ENCODE measurements at places on chromosomes 3 and 15.

GRCh38 chr15:92877416-92877815 is 22.7 kb upstream of the CHD2 start:
- DNase-seq = no peak

DNA sequence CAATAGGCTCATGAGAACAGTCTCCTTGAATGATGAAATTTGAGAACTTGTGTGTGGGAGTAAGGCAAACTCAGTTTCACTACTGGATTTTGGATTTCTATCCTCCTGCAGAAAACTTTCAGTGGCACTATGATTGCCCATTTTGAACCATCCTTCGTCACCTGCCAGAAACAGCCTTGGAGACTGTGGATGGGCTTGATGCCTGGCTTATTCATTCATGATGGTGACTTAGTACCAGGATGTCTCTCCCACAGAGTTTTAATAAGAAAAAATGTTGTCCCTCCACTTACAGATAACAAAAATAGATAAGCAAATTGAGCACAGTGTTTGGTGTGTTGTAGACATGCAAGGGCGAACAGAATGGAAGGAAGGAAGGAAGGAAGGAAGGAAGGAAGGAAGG is 53.5 kb upstream of the CPNE4 start:
- no peak for DNase-seq

GRCh38 chr15:87631775-87632174 is 624.8 kb downstream of the NTRK3 start:
- no peak for DNase-seq

DNA sequence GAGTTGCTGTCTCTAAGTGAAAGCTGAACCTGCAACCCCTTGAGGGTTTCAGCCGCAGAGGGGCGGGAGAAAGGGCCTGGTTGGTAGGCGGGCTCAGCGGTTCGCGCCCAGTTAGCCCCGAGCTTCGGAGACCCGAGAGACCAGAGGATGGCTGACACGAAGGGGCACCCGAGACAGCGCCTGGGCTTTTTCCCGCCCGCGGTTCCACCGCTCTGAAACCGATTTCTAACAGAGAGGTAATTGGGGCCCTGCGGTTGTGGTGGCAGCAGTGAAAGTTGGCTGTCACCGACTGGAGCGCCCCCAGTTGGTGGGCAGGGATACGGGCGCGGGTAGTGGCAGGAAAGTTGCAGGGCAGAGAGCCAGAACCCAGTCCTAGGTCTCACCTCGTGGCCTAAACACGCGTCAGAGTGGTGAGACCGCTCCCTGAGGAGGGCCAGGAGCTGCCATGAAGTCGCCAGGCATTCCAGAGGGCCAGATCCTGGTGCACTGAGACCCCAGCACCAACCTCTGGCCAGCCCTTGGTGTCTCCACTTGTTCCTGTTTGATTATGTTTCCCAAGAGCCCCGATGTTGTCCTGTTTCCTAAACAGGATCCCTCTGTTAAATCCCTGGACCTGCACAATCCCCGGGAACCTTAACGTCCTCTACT is 625 bp upstream of the ELL3 start:
- no peak for DNase-seq

DNA sequence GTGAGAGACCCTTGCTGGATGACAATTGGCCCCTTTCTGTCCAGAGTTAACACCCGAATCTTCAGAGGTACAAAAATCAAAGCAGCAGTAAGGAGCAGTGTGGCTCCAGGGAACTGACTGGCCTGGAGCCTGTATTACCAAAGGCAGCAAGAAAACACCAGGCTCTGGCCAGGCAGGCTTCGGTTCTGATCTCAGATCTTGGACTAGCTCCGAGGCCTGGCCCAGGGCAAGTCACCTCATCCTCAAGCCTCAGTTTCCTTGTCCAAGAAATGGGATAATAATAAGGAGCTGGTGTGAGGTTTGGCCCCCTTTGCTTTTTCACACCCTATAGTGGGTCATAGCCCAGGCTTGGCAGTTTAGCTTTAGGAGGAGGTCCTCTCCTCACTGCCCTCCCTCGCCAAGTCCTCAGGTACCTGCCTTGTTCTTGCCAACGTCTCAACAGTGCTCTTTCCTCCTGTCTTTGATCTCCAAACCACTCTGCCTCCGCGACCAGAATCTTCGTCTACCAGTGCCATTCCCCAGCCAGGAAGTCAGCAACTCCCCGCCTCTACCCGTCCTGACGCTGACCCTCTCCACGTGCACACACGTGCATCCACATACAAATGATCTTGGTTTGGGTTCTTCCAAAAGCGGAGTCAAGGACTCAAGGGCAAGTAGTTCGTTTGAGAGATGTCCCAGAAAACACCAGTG is 82.6 kb upstream of the TLE3 start:
- DNase-seq = no peak

All from iPS DF 6.9 (cell line).